ENCODE measurements at places on chromosomes 3 and 15. TPM values are rescaled to one million over a fixed set of nuclear protein-coding genes. Genes with fewer than 3 reads are reported as not detected.

- no peak overlapping the region for H3K27ac ChIP-seq
- H3K4me1 ChIP-seq, result no peaks in the 10 kb centered on the region
- H3K36me3 ChIP-seq, result no peaks in the 10 kb centered on the region
- H3K27me3 ChIP-seq, result no peaks in the 10 kb centered on the region
- no peak for DNase-seq
- H3K4me3 ChIP-seq, result no peak overlapping the region
Observed at GRCh38 chr3:137264843-137265330, 307.1 kb downstream of the IL20RB start.

GRCh38 chr15:50613600-50613999 is 67.1 kb upstream of the USP50 start:
- no peak for DNase-seq
- H3K4me3 ChIP-seq, result no peak overlapping the region
- peaks cover 13% of the 10 kb centered on the region for H3K36me3 ChIP-seq

DNA sequence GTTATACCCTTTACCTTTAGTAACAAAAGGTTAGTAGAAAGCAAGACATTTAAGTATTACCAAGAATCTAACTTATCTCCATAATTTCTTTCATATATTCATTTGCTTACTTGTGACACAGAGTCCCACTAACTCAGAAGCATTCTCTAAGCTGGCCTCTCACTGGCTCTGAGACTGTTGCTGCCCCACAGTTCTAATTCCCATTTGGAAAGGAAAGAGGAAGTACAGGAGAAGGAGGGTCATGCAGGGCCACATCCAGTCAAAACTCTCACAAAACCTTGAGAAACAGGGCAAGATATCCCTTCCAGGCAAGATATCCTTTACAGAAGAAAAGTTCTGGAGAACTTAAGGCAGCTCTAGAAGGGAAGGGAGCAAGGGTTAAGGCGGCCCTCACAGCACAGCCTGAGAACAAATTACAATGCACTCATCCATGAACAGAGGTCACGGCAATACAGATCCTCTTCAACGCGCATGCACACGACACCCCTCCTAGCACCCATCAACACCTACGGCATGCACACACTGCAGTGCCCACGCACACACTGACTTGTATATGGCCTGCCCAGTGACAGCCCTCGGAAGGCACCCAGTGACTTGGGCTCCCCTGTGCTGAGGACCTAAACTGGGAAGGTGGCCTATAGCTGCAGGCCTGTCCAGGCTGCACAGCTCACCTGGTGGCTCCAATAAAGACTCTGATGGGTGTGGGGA is 13.0 kb upstream of the MYO5C start:
- no peaks in the 10 kb centered on the region for H3K36me3 ChIP-seq
- H3K4me1 ChIP-seq, result no peaks in the 10 kb centered on the region
- no peaks in the 10 kb centered on the region for H3K27me3 ChIP-seq
- DNase-seq, result no peak
- H3K27ac ChIP-seq, result no peak overlapping the region
- H3K4me3 ChIP-seq, result no peak overlapping the region

- no peaks in the 10 kb centered on the region for H3K36me3 ChIP-seq
- H3K4me3 ChIP-seq, result no peak overlapping the region
- no peaks in the 10 kb centered on the region for H3K27me3 ChIP-seq
- no peak for DNase-seq
Observed at GRCh38 chr15:29669823-29670222, 152.4 kb downstream of the TJP1 start.

DNA sequence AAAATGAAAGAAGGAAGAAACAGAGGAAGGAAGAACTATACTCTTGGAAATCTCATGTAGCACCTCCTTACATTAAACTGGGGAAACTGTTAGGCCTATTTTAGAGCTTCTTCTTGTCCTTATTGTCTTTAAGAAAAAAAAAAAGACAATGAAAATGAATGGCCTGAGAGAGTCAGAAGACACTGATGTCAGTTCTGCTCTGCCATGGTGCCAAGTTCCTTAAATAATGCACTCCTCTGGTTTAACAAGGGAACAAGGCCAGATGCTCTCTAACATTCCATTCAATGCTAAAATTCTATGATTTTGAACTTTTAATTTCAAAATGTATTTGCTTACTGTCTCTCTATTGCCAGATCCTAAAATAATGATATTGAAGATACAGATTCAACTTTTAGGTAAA is 4.4 kb upstream of the MBNL1 start:
- no peaks in the 10 kb centered on the region for H3K27me3 ChIP-seq
- no peak for DNase-seq
- no peak overlapping the region for H3K4me3 ChIP-seq
- H3K27ac ChIP-seq, result no peak overlapping the region

The SEMA3F gene
- 76.0 TPM for total RNA-seq

DNA sequence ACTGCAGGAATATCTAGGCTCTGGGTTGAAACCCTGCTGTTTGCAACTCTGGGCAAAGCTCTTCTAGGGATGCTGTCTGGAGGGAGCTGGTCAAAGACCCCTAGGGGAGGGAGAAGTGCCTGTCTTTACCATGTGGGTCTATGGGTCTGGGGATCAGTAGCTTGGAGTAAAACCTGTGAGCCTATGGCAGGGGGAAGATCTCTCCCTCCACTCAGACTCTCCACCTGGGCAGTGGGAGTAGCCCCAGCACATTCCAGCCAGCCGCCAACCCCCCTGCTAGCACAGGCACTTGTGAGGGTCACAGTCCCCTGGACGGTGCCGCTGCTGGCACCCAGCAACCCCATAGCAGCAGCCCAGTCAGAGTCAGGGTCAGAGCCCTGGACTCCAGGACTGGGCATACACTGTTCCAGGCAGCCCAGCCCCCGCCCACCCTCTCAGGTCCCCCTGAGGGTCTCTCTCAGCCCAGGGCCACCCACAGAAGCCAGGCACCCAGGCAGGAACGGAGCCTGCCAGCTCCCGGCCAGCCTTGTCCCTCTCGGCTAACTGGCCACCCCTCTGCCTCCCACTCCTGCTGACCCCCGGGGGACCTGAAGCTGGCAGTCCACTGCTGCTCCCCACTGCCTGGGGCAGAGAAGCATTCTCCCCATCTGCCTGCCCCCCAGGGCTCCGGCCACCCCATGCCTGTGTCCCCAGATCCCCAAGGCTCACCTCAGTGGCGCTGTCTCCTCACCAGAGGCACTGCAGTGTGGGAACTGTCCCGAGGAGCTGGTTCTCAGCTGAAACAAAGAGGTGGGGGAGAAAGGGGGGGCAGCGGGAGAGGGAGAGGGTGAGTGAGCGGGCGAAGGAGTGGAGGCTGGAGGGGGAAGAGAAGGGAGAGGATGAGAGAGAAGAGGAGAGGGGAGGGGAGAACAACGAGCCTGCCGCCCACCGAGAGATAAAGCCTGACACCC is 10.8 kb downstream of the GLYCTK start:
- H3K36me3 ChIP-seq, result no peaks in the 10 kb centered on the region
- H3K27ac ChIP-seq, result no peak overlapping the region
- DNase-seq, result peak; percentile 62
- no peaks in the 10 kb centered on the region for H3K27me3 ChIP-seq

All from upper lobe of left lung (tissue), 6 donors.